ENCODE measurements at places on chromosomes 12 and 14.

GRCh38 chr14:31945074-31945613, 132.0 kb upstream of the ARHGAP5 start:
- DNase-seq, result no peak

- DNase-seq, result no peak
Measured at GRCh38 chr14:71165121-71166031, 258.1 kb downstream of the PCNX1 start.

GRCh38 chr14:104040539-104040938, 45.0 kb upstream of the ASPG start:
- no peak for DNase-seq

DNA sequence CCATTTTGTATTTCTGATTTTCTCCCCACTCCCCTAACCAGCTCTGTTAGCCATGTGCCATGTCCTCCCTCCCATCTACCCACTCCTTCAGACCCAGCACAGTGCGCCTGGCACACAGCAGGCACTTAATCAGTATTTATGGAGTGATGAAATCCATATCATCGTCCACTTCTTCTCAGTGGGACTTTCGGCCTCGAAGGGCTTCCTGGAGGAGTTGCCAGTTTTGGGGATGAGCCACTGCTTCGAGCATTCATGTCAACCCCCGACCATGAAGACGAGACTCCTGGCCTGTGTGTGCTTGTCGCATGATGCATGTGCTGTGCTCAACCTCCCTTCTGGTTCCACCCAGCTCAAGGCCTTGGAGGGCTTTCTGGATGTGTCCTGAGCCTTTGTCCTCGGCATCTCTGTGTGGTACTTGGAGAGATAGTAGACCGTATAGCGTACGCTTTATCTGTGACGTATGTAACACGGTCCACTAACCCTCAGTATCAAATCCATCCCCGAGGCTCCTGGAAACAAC, 119.5 kb upstream of the RTL1 start:
- no peak for DNase-seq

DNA sequence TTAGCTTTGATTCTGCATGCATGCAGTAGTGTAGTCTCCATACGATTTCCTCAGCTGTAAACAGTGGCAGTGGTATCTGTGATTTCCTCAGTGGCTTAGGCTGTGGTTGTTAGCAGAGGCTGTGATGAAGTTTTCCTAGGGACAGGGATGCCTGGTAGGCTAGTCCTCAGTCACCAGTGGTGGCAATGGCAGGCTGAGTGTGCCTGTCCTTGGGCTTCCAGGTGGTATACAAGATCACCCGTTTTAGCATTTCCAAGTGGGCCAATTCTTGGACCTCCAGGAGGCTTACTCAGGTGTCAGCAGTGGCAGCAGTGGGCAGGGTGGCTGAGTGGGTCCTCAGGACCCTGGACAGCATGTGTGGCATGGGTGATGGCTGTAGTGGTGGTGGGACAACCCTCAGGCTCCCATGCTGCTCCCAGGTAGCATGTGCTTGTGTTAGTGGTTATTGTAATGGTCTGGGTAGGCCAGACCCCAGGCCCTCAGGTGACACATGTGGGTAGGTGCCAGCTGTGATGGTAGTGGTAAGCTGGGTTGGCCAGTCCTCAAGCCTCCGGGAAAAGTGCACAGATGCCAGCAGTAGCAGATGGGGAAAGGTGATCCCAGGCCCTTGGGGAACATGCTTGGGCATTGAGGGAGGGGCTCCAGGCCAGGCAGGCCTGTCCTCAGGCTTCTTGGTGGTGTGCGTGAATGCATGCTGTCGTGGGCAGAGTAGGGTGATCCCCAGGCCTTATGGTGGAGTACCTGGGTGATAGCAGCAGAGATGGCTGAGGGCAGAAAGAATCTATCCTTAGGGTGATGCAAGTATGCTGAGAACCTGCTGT, 146.5 kb downstream of the PAPOLA start:
- DNase-seq, result no peak

DNA sequence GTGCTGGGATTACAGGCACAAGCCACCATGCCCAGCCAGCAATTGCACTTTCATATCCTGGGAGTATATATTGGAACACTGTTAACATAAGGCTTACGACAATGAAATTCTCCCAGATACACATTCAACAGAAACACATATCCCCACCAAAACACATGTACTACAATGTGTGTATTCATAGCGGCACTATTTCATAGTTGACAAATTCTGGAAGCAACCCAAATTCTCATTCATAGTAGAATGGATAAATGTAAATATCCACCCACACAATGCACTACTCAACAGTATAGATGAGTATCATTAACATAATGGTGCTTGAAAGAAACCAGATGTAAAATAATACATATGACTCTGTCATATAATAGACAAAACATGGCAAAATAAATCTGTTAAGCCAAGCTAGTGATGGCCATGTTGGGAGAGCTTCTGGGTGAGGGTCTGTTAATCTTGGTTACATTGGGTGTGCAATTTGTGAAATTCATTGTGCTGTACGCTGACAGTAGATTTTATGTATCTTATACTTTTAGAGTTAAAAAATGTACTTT, 2.6 kb upstream of the DNAAF2 start:
- DNase-seq, result no peak

DNA sequence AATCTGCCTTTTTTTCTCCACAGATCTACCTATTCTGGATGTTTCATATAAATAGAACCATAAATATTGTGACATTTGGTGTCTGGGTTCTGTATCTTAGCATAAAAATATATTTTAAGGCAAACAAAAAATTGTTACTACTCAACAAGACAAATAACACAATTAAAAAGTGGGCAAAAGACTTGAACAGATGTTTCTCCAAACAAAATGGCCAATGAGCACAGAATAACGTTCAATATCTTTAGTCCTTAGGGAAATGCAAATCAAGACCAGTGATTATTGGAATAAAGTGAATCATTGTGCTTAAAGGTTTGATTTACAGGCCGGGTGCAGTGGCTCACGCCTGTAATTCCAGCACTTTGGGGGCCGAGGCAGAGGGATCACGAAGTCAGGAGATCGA, 1331.3 kb downstream of the AACS start:
- DNase-seq, result no peak

DNA sequence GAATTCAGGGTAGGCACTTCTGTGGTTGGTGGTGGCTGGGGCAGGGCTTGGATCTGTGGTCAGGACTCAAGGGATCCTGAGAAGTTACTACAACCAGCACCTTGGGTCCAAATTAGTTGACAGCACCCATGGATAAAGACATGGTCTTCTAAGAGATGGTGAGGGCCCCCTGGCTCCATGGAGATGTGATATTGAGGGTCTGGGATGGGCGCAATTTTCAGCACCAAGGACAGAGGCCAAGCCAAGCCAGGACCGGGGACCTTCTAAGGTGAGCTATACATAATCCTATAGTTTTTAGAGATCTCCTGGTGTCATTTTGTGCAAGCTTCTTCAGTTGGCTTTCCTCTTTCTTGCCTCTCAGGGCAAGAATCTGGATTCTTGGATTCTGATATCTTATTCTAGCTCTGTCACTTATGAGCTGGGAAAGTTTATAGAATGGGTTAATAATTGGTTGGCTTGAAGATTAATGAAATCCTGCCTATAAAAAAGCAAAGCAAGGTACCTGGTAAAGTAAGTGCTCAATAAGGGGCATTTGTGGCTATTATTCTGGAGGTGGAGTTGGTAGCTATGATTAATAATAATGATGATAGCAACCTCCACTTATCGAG, 130.1 kb upstream of the LHX5 start:
- no peak for DNase-seq

GRCh38 chr12:128426511-128426910, 159.5 kb downstream of the TMEM132C start:
- no peak for DNase-seq
